CD4-positive, CD25-positive, alpha-beta regulatory T cell (primary cell): ENCODE measurements at places on chromosomes 2 and 18. TPM values are rescaled to one million over a fixed set of nuclear protein-coding genes. Genes with fewer than 3 reads are reported as not detected.

PDK1 gene
- 41.0 TPM for polyA plus RNA-seq

SIX3 gene
- not detected for polyA plus RNA-seq

UGT1A8 gene
- polyA plus RNA-seq: not detected

TNFAIP6 gene
- polyA plus RNA-seq: not detected

ATG4B gene
- polyA plus RNA-seq: 59.6 TPM

GRCh38 chr2:52810460-52810859 is 957.1 kb upstream of the CHAC2 start:
- no peak for DNase-seq

DNA sequence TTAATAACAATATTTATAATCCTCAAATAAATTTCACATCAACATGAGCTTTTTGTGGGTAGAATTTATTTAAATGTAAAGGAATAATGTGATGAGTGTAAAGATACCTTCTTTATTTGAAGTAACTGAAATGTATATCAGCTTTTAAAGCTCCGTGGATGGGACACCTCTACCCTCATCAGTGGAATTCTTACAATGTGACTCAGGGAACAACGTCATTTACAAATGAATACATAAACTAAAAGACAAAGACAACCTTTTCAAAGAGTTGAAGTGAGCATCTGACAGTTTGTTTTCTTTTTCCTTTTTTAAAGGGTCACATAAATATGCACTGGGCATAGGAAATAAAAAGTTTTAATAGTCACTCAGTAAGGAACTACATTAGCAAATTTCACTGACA is 1127.0 kb upstream of the CRIM1 start:
- DNase-seq: no peak

GRCh38 chr18:50312296-50313030 is 25.0 kb upstream of the CXXC1 start:
- no peak for DNase-seq

GRCh38 chr2:165794536-165794928 is 485 bp upstream of the GALNT3 start:
- DNase-seq: peak; percentile 22

GRCh38 chr18:7637269-7637668 is 70.2 kb downstream of the PTPRM start:
- DNase-seq: no peak

DNA sequence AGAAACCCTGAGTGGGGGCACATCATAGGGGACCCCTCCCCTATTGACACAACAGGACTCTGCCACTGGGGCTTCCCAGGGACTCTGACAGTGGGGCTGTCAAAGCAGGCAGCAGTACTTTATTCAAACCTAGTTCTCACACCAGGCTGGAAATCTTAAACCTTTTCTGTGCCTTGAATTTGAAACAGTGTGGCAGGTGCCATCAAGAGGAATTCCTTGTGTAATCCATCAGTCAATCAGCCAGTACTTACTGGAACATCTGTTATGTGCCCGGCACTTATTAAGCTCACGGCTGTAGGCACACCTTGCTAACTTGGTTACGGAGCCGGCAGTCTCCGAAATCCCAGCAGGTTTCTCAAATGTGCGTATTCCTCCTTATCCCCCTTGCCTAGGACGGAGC is 12.0 kb downstream of the GLI2 start:
- DNase-seq: no peak

GRCh38 chr2:167862296-167862695 is 385.1 kb downstream of the STK39 start:
- DNase-seq: no peak

- no peak for DNase-seq
Measured at GRCh38 chr18:35572644-35573043, 8.9 kb upstream of the GALNT1 start.

DNA sequence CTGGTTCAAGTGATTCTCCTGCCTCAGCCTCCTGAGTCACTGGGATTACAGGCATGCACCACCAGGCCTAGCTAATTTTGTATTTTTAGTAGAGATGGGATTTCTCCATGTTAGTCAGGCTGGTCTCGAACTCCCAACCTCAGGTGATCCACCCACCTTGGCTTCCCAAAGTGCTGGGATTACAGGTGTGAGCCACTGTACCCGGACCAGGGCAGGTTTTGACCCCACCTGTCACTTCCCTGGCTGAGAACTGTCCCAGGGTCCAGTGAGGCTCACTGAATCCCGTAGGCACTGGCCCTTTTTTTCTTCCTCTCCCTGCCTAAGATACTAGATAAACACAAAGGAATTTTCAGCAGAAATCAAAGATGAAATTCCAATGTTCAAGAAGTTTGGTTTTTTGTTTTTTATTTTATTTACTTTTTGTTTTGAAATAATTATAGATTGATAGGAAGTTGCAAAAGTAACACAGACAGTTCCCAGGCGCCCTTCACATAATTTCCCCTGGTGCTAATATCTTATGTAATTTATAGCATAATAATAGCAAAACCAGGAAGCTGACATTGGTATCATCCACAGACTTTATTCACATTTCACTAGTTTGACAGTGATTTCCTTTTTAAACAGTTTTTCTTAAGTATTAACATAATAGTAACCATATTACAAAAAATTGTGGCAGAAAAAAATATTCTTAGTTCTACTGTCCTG is 52.4 kb upstream of the B3GNT7 start:
- DNase-seq: no peak
